ENCODE measurements at places on chromosomes 4 and X. TPM values are rescaled to one million over a fixed set of nuclear protein-coding genes. Genes with fewer than 3 reads are reported as not detected.

The PPP4R3C gene
- not detected for total RNA-seq

The HPGDS gene
- total RNA-seq = 4.4 TPM

The MAGEA2B gene
- total RNA-seq = not detected

- DNase-seq = no peak
These were observed 33.7 kb upstream of the STAG2 start for GRCh38 chrX:123927845-123928244.

GRCh38 chr4:169070071-169070894, 60.2 kb upstream of the CBR4 start:
- peak; percentile 78 for DNase-seq

- no peak for DNase-seq
These were observed 29.3 kb downstream of the CRMP1 start for GRCh38 chr4:5863461-5864113.

- DNase-seq = no peak
These were observed 3.4 kb downstream of the UGT2A1 start for GRCh38 chr4:69649629-69650028.

GRCh38 chr4:185280608-185281007, 71.2 kb downstream of the SNX25 start:
- no peak for DNase-seq

- DNase-seq = no peak
These were observed 29.1 kb downstream of the MAOA start for GRCh38 chrX:43685221-43685620.

GRCh38 chr4:22573198-22573597, 57.3 kb upstream of the ADGRA3 start:
- peak; percentile 59 for DNase-seq

GRCh38 chr4:84673475-84674240, 90.7 kb downstream of the CDS1 start:
- DNase-seq = no peak

DNA sequence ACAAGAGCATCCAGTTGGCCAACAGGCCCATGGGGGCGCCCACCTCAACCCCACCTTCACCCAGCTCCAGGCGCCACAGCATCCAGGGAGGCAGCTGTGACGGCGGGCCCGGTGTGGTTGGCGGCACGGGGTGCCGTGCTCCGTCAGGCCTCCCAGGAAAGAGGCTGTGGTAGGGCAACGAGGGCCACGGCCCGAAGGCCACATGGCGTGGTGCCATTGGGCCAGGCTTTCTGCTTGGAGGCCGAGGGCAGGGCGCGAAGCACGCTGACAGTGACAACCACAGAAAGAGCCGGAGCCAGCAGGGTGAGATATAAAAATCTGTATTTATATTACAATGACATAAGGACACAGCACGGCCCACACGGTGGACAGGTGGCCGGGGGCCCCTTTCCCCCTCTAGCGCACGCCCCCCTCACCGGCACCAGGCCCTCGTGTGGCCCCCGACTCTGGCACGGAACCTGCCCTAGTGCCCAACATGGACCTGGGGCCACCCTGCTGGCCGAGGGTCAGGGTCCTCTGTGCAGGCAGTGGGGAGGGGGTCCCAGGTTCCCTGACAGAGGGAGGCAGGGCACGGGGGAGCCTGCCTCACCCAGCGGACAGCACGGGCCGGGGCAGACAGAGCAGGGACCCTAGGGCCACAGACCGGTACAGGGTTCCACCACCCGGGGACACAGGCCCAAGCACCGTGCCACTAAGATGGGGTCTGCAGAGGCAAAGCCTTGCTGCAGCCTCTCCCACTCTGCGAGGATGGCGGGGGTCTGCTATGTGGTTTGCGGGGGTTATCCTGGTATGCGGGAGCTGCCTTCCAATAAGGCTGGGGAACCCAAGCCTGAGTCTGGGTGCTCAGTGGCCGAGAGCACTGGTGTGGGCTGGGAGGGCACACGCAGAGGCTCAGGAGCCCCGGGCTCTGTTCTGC, 5.5 kb upstream of the HAUS3 start:
- peak; percentile 42 for DNase-seq

GRCh38 chrX:70452143-70452733, 7.6 kb downstream of the DLG3 start:
- DNase-seq = peak; percentile 63

DNA sequence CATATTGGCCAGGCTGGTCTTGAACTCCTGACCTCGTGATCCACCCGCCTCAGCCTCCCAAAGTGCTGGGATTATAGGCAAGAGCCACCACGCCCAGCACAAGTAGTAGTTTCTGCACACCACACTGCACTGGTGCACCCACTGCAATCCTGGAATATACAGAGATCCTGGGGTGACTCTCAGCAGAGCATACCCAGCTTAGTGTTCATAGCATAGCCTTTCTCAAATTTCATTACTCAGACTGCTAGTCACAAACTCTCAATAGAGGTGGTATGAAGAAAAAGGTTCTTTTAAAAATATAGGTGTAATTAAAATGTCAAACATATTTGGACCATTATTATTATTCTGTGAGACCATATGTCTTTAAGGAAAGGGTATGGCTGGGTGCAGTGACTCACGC, 6.2 kb upstream of the ARHGAP10 start:
- DNase-seq = no peak
